ENCODE measurements at places on chromosomes 5 and 9.

DNA sequence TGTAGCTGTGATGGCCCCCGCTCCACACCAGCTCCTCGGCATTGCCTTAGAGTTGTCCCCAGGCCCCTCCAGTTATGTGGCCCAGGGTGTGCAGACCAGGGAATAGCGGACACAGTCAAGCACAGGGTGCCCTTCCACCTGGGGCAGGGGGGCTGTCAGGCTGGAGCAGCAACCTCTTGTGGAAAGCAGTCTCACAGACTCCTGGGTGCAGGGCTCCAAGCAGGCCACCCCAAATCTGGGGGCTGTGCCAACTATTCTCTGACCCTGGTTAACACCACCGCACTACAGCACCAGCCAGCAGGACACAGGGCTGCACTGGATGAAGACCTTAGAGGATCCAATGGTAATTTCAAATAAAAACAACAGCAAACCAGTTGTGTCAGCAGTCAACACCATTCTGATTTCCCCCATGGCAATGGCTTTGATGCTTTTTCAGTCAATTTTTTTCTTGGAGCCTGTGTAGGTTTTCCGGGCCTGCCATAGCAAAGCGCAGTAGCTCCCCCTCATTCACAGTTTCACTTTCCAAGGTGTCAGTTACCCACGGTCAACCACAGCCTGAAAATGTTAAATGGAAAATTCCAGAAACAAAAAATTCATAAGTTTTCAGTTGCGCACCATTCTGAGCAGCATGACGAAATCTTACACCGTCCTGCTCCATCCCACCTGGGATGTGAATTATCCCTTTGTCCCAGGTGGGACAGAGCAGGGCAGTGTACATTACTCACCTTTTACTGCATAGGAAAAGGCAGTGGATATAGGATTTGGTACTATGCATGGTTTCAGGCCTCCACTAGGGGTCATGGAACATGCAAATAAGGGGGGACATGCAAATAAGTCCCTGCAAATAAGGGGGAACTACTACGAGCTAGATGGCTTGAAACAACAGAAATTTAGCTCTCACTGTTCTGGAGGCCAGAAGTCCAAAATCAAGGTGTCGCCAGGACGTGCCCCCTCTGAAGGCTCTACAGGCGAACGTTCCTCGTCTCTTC, 49.0 kb downstream of the C5orf15 start:
- DNase-seq: no peak

DNA sequence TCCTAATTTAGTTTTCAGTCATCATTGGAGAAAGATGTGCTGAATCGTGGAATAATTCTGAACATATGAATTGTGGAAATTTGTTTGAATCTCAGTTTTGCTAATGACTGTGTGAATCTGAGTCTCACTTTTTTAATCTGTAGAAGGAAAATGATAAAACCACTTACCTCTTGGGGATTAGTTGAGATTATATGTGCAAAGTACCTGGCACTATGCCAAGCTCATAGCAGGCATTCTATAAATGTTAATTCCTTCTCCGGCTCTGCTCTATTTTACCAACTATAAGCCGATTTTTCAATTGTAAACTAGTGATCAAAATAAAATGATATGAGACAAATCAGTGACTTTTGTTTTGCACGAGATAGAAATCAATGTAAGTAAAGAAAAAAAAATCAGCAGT, 290.8 kb downstream of the TRPM3 start:
- DNase-seq: no peak

DNA sequence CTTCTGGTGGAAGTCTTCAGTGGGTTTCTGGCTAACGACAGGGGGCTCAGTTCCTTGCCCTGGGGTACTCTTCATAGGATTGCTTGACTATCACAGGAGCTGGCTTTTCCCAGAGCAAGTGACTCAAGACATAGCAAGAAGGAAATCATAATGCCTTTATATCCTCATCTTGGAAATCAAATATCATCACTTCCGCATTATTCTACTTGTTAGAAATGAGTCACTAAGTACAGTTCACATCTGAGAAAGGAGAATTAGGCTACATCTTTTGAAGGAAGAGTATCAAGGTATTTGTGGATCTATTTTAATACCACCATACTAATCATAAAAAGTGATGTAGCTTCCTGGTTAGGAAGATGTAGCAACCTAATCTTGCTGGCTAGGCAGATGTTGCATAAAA, 148.2 kb upstream of the RAI14 start:
- no peak for DNase-seq

- DNase-seq: no peak
These were observed 580.5 kb downstream of the TLE1 start for GRCh38 chr9:81108821-81109220.

DNA sequence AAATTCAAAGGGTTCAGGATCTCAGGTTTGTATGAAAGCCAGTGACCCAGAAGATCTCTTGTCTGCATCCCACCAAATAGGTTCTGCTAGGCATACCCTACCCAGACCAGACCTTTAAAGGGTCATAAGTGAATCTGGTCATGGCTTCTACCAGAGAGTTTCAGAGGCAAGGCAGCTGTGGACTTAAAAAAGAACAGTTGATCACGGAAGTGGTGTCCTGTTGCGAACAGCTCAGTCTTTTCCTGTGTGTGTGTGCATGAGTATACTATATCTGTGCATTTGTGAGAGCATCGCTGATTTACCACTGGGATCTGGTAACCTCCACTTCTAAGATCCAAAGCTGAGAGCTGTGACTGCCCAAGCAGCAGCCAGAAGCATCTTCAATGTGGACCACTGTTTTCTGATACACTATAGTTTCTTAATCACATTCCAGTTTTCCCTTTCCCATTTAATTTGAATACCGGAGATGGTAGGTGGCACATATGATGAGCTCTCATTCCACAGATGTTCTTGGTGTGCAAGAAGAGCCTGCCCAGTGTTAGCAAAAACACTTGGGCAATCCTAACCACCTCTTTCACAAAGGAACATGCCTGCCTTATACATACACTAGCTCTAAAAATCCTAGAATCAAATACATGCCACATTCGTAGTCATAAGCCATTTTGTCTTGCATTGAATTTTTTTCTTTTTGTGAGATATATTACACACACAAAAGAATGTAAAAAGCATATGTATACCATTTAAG, 36.2 kb upstream of the OR2S2 start:
- no peak for DNase-seq

DNA sequence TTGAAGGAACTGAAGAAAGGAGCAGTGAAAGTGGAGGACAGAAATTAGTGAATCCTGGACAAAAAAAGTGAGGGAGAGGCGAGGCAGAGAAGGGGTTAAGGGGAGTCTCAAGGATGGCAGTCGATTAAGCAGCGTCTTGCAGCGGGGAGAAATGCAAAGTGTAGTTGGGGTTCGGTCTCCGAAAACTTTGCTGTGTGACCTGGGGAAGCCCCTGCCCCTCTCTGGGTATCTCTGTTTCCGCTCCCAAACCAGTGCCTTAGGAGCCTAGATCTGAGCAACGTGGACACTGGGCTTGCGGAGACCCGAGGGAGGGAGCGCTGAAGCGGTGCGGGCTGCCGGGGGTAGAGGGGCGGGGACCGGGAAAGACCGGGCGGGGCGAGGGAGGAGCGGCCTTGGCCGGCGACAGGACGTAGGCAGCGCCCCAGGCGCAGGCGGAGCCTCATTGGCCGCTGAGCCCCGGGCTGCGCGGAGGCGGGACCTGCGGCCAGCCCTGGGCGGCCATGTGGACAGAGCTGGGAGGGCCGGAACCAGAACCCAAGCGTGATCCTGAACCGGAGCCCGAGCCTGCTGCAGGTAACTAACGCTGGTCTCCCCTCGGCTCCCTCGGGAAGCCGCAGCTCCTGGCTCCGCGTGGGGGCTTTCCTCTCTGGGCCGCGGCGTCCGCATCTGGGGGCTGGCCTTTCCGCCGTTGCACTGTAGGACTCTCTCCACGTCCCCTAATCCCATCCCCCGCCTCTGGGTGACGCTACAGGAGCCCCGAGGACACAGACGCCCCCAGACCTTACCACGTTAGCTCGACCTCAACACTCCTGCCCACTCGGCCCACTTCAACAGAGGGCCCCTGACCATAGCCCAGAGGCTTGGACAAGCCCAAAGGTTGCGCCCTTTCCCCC, at the start of gene ALDH1B1:
Gene ALDH1B1, plus strand, starts transcription at position 468 of the 893 bp plus-strand sequence. CDS start 3,047 bp downstream, outside the sequence.
- DNase-seq: peak; percentile 74

DNA sequence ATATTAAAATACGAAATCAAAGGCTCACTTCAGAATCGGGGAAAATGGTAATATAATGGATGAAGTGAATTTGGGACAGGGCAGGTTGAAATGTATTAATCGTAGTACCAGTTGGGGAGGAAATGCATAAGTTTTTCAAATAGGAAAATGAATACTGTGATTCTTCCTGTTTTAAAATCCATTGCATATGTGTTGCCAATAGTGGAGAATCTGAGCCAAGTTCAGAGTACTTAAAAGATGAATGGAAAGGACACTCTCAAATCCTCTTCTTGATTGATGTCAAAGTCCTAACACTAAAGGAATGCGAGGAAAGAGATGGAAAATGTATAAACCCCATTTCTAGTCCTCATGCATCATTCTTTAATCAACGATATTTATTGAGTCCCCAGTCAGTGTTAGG, 160.9 kb upstream of the CCNG1 start:
- DNase-seq: no peak

GRCh38 chr5:110702300-110702699, 24.2 kb downstream of the TMEM232 start:
- DNase-seq: no peak

- DNase-seq: no peak
These were observed 125.8 kb upstream of the SLC25A48 start for GRCh38 chr5:135708481-135709207.
